ENCODE measurements at places on chromosomes 2 and 18.

DNA sequence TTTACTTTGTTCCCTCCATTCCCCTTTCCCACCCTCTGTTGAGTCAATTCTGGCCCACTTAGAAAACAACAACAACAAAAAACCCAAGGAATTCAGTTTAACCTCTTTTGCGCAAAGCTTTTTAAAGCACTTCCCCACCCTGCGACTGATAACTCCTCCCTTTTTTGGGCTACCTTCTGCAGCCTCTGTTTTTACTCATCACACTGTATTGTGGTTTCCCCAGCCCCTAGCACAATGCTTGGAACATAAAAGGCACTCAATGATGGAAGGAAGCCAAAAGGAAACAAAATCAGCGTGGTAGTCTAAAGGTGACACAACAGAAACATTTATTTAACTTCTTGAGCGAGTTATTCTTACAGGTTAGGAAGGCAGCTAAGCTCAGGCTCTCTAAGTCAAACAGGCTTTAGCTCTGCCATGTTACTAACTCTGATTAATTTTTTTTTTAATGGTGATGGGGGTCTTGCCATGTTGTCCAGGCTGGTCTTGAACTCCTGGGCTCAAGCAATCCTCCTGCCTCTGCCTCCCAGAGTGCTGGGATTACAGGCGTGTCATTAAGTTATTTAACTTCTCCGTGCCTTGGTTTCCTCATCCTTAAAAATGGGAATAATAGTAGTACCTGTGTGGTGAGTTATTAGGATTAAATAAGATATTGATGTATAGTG, 1.3 kb downstream of the CEP68 start:
- DNase-seq: peak; percentile 16

GRCh38 chr2:122018736-122019135, 263.3 kb downstream of the TSN start:
- no peak for DNase-seq

- no peak for DNase-seq
These were observed 104.6 kb downstream of the UNC80 start for GRCh38 chr2:209876211-209876610.

DNA sequence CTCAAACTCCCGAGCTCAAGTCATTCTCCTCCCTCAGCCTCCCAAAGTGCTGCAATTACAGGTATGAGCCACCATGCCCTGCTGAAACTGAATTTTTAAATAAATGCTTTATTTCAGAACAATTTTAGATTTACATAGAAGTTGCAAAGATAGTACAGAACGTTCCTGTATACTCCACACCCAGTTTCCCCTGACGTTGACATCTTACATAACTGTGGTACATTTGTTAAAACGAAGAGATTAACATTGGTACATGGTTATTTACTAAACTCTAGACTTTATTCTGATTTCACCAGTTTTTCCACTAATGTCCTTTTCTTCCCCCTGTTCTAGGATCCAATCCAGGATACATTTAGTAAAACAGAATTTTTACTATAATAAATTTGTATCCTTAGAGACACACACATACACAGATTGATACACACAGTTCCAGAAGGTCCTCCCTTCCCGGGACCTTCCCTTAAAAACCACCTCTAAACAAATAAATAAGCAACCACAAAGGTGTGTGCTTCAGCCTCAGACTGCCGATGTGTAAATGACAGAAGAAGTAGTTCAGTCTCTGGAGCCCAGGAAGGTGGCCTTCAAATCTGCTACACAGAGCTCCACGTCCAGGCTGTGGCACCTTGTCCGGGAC, 6.9 kb downstream of the NEU2 start:
- DNase-seq: no peak

- DNase-seq: no peak
These were observed 85.4 kb downstream of the NCKAP1 start for GRCh38 chr2:182952741-182953450.

GRCh38 chr2:64143169-64144056, 807 bp downstream of the PELI1 start:
- DNase-seq: peak; percentile 43

GRCh38 chr2:46751897-46752296, 163.7 kb downstream of the MCFD2 start:
- DNase-seq: no peak

GRCh38 chr2:133790711-133791110, 222.4 kb upstream of the NCKAP5 start:
- DNase-seq: no peak

DNA sequence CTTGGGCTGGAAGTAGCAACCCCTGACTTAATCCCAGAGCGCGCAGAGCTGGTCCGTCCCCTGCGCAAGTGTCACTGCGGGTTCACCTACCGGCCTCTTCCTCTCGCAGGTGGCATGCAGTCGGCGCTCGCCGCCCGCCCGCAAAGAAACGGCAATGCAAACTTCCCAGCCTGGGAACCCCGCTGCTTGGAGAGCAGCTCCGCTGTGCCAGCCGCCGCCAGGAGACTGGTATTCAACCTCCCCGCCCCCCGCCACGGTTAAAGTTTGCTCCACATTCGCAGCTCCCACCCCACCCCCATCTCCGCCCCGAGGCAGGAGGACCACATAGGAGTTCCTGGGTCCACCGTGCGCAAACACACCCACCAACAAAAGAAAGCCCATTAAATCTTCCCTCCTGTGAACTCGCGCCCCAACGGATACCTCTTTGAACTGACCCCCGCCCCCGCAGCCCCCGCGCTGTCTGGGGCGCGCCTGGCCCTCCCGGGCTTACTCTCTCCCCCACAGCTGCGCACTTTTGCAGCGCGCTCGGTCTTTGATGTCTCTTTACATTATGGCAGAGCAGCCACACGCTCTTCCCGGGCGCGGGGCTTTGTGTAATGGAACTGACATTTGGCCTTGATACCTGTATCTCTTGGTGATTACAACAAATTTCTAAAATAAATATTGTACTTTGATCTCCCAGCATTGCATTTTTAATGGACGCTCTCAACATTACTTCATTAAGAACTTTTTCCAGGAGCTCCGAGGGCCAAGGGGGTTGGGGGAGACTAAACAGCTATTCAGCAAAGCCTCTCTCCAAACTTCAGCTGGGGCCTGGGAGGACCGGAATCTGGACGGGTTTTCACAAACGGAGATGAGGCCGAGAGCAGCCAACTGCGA, 3.1 kb upstream of the SP5 start:
- DNase-seq: no peak

DNA sequence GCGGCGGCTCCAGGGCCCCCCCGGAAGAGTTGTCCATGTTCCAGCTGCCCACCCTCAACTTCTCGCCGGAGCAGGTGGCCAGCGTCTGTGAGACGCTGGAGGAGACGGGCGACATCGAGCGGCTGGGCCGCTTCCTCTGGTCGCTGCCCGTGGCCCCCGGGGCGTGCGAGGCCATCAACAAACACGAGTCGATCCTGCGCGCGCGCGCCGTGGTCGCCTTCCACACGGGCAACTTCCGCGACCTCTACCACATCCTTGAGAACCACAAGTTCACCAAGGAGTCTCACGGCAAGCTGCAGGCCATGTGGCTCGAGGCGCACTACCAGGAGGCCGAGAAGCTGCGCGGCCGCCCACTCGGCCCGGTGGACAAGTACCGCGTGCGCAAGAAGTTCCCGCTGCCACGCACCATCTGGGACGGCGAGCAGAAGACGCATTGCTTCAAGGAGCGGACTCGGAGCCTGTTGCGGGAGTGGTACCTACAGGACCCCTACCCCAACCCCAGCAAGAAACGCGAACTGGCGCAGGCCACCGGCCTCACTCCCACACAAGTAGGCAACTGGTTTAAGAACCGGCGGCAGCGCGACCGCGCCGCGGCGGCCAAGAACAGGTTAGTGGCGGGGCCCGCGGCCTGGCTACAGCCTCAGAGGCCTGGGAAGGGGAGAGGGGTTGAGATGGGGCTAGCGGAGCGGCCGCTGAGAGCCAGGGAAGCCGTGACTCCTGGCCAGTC, 965 bp downstream of the SIX3 start:
- no peak for DNase-seq

DNA sequence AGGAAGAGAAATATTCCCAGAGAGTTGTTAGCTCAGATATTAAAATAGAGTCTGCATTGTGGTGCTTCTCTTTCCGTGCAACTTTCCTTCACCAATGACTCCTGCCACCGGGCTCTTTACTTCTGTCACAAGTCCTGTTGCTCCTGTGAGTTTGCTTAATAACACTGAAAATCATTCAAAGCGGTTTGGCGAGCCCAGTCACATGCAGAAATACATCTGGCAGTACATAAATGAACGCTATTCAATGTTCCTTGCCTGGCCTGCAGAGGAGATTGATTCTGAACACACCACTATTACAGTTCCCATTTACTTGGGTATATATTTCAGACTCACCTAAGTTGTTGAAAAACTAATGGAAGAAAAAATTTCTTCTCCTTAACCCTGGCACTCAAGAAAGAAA, 276.6 kb downstream of the ZNF521 start:
- DNase-seq: no peak

- DNase-seq: no peak
These were observed 148.3 kb downstream of the KCNJ3 start for GRCh38 chr2:154846842-154847241.

GRCh38 chr18:55515941-55516710, 71.9 kb downstream of the TCF4 start:
- DNase-seq: no peak

- no peak for DNase-seq
These were observed 91.7 kb downstream of the NRP2 start for GRCh38 chr2:205773989-205774388.

- no peak for DNase-seq
These were observed 36.0 kb downstream of the TTC27 start for GRCh38 chr2:32663864-32664263.

DNA sequence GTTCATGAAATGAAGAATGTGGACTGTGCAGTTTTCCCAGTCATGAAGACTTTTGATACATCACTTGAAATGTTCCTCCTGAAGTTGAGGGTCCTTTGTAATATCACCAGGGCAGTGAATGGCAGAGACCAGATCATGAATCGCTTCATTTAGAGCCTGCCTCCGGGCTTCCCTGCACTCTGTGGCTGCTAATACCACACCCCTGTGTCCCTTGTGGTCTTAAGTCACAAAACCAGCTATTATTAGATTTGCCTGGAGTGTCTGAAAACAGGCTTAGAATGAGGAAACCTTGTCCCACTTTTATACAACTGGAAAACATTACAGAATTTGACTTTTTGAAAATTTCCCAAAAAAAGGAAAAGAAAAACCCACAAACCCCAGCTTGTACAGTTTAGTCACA, 147.9 kb downstream of the MGAT5 start:
- no peak for DNase-seq

DNA sequence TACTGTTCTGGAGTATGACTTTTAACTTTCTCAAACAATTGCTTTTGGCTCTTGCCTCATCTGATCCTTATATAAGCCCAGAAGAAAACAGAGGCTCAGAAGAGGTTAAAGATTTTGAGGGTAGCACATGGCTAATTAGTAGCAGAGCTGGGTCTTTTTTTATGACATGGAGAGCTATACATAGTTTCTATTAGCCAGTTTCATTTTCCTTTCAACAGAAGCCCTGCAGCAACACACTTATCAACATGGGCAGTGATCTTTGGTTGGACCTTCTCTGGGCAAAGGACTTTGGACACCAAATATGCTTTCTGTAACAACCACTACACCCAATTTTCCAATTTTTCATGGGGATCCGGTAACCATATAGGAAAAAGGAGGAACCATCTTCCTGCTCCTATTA, 64.9 kb downstream of the NCKAP5 start:
- DNase-seq: no peak

GRCh38 chr2:30041884-30042283, 104.9 kb upstream of the YPEL5 start:
- no peak for DNase-seq

DNA sequence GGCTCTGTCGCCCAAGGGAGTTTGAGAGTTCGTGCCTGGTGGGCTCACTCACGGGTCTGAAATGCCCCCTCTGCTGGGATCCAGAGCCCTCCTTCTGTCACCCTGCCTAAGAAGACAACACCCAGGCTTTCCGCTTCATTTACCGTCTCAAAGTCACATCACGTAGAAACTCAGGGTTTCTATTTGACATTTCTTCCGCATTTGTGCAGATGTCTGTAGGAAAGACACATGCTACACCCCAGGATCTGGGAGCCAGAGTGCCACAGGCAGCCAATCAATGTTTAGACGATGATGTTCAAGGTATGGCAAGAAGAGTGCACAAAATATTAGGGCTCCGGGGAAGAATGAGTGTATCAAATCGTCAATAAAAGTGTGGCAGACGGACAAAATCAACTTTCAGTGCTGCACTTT, 24.4 kb upstream of the ACKR3 start:
- DNase-seq: no peak

- DNase-seq: no peak
These were observed 156.4 kb downstream of the BABAM2 start for GRCh38 chr2:28046921-28047320.

- no peak for DNase-seq
These were observed 368.6 kb downstream of the GRB14 start for GRCh38 chr2:164252568-164253287.

DNA sequence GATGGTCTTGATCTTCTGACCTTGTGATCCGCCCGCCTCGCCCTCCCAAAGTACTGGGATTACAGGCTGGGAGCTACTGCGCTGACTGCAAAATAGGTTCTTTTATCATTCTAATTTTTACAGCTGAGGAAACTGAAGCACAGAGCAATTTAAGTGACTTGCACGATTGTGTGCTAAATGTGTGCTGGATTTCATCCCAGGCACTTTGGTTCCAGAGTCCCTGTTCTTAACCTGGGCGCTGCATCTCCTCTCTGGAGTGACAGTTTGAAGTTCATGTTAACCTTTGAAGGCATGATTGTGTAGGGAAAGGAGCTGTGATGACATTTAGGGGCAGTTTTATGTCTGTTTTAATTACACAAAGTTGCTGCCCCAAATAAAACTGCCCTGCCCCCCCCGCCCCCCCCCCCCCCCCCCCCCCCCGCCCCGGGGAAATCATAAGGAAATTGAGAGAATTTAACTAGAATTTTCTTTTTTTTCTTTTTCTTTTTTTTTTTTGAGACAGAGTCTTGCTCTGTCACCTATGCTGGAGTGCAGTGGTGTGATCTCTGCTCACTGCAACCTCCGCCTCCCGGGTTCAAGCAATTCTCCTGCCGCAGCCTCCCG, 5.6 kb downstream of the ACSL3 start:
- no peak for DNase-seq

DNA sequence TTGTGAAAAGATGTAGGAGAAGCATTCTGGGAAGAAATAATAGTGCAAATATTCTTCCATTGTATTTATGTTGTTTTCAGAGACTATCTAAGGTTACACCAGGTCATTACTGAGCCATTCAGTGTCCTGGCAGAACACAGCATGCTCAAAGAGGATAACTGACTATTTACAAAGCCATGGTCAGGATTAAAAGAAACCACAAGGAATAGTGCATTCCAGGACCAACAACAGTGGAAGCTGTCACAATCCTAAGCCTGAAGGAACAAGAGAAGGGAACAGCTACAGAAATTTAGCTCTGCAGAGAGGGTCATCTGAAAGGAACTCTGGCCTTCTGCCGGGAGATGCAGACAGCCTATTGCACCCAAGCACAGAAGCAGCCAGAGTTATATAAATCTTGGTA, 116.7 kb downstream of the DSC3 start:
- no peak for DNase-seq

DNA sequence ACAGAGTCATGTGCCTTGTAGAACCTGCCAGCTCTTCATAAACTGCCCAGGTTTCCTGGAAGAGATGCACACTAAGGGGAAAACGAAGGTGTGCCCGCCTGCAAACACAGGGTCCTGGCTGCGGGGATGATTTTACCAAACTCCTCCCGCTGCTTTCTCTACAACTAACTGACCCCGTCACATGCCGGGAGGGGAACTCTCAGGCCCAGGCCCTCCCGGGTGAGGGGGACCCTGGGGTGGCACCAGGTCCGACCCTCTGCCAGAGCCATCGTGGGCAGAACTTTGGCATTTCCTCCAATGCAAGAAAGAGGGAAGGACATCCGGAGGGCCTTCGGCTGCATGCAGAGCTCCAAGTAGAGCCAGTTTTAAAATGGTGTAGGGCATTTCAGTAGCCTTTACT, 28.6 kb downstream of the CAPN13 start:
- DNase-seq: no peak

All from CD4-positive, alpha-beta T cell (primary cell).